Activated CD4-positive, CD25-positive, alpha-beta regulatory T cell (primary cell): ENCODE measurements at places on chromosomes 5 and 9.

DNA sequence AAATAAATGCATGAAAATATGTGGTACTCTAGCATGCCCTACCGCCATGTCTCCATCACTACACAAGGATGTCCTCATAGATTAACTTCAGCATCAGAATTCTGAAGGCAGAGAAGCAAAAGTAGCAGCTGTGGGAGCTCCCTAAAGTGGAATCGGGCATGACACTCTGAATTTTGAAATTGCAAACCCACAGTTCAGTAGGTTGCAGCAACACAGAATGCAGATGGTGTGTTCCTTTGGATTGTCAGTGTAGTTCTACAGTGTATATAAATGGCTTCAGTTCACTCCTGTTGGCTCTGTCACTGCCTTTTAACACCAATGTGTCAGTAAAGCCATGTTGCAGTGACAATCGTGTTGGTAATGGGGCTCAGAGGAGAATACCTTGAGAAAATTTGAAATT, 973.6 kb upstream of the WWC1 start:
- no peak for DNase-seq

- no peak for DNase-seq
Observed at GRCh38 chr5:5752844-5753243, 330.4 kb downstream of the ICE1 start.

GRCh38 chr9:32867026-32867425, 83.7 kb downstream of the TMEM215 start:
- DNase-seq: no peak

GRCh38 chr5:35483191-35483590, 134.5 kb upstream of the SPEF2 start:
- DNase-seq: no peak

GRCh38 chr5:177553671-177554429, 513 bp downstream of the FAM193B start:
- DNase-seq: peak; percentile 27
